NAMALWA (cell line): ENCODE measurements at places on chromosomes 2 and 18.

DNA sequence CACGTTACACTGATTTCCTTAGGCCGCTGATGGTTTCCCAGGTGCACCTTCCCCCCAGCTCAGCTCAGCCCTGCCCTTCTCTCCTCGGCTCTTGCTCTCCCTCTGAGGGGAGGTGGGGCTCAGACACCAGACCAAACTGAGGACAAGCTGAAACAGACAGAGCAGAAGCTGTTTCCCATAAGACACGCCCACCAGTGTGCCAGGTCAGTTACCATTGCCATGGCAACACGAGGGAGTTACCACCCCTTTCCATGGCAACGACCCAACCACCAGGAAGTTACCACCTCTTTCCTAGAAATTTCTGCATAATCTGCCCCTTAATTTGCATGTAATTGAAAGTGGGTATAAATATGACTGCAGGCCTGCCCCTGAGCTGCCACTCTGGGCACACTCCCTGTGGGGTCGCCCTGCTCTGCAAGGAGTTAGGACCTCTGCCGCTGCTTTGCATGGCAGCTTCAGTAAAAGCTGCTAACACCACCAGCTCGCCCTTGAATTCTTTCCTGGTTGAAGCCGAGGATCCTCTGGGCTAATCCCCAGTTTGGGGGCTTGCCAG lies 120.9 kb upstream of the SMIM21 start:
- DNase-seq = peak; percentile 88

DNA sequence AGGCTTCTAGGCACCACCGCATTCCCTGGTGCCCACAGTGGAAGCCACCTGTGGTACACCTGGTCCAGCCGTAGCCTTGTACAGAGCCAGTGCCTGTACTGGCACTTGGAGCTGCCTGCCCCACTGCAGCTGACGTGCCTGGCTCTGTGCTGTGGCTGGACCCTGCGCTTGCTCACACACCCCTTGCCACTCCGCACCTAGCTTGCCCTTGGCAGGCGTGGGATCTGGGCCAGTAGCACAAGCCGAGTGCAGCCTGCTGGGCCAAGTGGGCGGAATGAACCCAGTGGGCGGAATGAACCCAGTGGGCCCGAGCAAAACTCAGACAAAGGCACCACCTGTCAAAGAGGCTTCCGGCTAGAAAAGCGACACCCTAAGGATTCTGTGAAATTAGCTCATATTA lies 126.3 kb downstream of the ARHGAP28 start:
- no peak for DNase-seq

DNA sequence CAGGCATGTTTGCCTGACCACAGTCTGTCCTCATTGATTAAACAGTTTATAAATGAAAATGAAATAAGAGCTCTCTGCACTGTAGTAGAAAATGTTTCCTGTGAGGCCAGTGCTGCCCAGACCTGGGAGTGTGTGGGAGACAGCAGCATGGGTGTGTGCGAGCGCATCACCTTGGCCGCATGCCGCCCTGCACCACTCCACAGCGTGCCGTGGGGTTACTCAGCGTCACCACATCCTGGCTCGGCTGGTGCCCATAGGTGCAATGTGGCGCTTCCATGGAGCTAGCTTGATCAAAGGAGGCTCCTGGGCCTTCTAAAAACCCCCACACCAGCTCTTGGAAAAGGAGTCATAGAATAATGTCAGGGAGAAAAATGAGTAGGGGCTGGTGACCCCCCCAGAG lies 76.0 kb upstream of the EPC2 start:
- DNase-seq = no peak

DNA sequence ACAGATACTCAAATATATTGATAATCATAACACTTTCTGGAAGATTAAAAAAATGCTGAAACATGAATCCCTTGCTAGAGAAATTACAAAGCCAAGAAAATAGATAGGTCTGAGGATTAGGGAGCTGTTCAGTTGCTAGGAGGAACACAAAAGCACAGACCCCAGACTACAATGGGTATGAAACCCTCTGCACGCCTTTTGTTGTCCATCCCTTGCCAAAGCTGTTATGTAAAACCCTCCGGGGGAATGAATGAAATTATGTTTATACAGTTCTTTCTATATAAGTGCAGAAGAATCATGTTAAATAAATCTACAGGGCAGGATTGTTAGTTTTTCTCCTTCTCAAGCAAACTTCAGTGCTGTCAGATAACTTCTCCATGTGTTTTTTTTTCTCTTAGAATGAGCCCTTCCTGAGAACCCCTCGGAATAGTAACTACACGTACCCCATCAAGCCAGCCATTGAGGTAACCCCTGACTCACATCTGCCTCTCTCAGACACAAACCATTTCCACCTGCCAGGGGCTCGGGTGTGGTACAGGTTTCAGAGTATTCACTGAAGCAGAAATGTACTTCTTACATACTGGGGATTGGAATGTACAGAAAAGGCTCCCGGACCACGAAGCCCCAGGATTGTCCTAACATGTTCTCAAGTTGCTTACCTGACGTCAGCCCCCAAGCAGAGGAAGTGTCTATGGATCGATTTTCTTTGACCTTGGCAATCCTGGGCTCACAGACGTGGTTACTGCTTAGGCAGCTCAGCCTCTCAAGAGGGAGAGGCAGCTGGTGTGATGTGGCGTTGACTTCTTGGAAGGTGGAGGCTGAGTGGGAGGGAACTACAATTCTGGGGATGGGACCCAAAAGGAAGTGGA lies 118.0 kb downstream of the PLB1 start:
- DNase-seq = no peak

DNA sequence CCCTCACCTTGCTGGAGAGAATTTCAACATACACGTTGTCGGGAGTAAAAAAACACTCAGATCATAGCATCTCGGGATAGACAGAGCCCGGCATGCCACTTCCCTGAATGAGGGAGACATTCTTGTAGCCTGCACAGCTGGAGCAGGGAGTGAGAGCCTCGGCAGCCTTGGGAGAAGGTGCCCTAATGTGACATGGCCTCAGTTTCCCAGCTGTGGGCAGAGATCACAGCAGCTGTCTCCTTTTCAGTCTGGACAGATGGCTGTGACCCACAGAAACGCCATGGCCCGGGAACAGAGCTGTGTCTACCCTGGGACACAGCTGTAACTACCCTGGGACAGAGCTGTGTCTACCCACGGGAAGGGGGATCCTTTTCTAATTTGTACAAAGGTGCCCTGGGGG lies 55.9 kb downstream of the HS1BP3 start:
- no peak for DNase-seq

- DNase-seq = peak; percentile 37
These were observed 95.9 kb downstream of the NEB start for GRCh38 chr2:151638191-151638933.

- no peak for DNase-seq
These were observed 311.5 kb downstream of the LRRTM4 start for GRCh38 chr2:77210725-77211124.

- DNase-seq = no peak
These were observed 286.8 kb upstream of the HS6ST1 start for GRCh38 chr2:128605421-128605820.

DNA sequence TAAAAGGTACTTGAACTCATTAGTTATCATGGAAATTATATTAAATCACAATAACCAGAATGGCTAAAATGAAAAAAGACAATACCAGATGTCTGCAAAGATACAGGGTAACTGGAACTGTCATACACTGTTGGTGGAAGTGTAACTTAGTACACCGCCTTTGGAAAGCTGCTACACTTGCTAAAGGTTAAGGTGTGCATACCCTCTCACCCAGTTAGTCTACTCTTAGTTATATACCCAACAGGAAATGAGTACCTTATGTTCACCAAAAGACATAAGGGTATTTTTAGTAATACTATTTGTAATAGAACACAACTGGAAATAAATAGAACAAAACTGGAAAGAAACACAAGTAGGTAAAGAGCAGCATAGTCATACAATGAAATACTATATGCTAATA lies 155.8 kb upstream of the THUMPD2 start:
- DNase-seq = no peak

DNA sequence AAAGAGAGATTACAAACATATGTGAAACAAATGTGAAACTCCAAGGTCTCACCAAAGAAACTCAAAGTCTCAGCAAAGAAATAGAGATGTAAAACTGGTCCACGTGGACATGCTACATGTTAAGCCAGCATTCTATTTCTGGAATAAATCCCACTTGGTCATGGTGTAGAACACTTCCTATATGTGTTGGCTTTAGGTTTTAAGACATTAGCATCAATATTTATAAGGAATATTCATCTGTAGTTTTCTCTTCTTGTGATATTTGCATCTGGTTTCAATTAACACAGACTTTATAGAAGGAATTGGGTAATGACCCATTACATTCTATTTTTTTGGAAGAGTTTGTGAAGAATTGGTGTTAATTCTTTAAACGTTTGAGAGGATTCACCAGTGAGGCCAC lies 133.1 kb downstream of the COPS8 start:
- no peak for DNase-seq

GRCh38 chr18:79300413-79300812 lies 95.3 kb upstream of the NFATC1 start:
- no peak for DNase-seq

GRCh38 chr2:219031005-219031738 lies 10.1 kb downstream of the CFAP65 start:
- DNase-seq = no peak

- no peak for DNase-seq
These were observed 544.1 kb upstream of the ID2 start for GRCh38 chr2:8137801-8138200.

DNA sequence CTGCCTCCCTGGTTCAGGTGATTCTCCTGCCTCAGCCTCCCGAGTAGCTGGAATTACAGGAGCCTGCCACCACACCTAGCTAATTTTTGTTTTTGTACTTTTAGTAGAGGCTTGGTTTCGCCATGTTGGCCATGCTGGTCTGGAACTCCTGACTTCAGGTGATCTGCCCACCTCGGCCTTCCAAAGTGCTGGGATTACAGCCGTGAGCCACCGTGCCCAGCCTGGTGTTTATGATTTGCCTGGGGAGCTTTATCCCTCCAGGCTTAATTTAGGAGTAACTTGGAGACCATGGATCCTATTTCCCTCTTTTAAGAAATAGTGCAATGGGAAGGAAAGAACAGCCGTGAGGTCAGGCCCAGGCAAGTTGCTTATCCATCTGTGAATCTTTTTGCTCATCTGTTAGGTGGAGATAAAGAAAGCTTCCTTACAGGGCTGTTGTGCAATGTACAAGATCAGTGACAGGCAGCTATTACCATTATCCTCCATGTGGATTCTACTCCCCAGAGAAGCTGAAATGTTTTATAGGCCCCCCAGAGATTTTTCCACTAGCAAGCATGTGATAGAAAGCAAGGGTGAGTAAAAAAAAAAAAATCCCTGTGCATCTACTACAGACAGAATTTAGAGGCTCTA lies 104.9 kb upstream of the MGAT5 start:
- DNase-seq = no peak

DNA sequence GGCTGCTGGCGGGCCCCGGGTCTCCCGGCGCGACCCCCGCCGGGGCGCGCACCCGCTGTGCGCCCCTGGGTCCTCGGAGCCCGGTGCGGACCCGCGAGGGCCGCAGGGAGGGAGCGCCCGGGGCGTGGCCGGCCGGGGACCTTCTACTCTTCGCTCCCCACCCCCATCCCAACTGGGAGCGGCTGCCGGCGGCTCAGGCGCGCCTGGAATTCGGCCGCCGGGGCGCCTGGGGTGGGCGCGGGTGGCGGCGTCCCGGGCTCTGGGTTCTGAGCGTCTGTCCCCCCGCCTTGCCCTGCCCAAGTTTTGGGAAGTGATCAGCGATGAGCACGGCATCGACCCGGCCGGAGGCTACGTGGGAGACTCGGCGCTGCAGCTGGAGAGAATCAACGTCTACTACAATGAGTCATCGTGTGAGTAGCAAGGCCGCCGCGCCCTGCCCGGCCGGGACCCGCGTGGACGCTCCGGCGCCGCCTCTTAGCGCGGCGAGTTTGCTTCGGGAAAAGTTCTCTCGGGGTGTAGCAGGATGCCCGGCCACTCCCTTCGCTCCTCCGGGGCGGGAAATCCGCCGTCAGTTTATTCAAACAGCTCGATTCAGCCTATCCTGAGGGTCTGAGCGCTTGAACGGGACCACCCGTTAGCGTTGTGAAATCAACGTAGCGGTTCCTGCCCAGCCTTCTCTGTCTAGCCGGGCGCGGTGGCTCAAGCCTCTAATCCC lies 502 bp downstream of the TUBB6 start:
- DNase-seq = no peak

GRCh38 chr2:7060156-7060555 lies 142.9 kb downstream of the RNF144A start:
- no peak for DNase-seq
